ENCODE measurements at places on chromosomes 11 and 22. TPM values are rescaled to one million over a fixed set of nuclear protein-coding genes. Genes with fewer than 3 reads are reported as not detected.
A peak's percentile ranks its signal among the peaks of the same experiment; 100 is the strongest.

DNA sequence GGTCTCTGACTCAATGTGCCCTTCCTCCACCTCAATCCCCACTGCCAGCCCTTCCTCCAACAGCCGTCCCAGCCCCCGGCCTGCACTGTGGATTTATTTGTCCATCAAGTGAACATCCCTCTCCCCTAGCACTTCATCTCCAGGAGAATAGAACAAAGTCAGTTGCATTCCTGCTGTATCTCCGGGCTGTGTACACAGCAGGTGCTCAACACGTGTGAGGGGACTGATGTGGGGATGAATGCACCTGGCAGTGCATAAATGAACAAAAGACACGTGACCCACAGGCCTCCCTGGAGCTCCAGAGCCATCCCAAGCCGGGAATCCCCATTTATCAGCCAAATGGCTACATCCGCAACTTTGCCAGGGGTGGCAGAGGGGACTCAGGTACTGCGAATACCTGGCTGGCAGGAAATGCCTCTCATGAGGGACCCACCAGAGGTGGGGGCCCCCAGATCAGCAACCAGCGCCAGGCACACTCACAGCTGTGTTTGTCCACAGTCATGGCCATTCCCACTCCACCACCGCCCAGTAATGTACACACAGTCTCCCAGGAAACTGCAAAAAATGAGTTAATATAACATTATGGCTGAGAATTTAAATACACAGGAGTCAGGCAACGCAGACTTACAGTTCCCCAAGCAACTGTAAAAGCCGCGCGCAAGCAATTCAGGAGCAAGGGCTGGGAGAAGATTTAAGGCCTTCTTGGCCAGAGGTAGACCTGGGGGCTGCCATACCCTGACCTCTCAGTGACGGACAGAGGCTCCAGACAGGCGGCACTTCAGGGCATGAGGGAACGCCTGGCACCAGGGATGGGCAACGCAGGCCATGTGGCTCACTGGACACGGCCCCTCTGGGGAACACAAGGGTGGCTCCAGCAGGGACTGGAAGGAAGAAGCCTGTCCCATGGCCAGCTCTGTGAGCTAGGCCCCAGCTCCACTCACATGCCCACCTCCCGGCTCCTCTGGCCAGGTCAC, 50.3 kb upstream of the TCF20 start:
- DNase-seq = no peak

GRCh38 chr11:122440811-122441665, 214.5 kb upstream of the UBASH3B start:
- peak; percentile 60 for DNase-seq

GRCh38 chr11:79506734-79507344, 66.0 kb upstream of the TENM4 start:
- no peak for DNase-seq

GRCh38 chr22:30288419-30289140, 725 bp downstream of the CASTOR1 start:
- no peak for DNase-seq

GRCh38 chr11:67664696-67665540, 9.5 kb downstream of the ALDH3B2 start:
- DNase-seq = no peak

- DNase-seq = no peak
Observed at GRCh38 chr11:10993186-10993585, 135.3 kb upstream of the ZBED5 start.

- no peak for DNase-seq
Observed at GRCh38 chr11:10797531-10797930, 11.2 kb downstream of the EIF4G2 start.

CLDN5 gene
- polyA plus RNA-seq = 58.6 TPM

MS4A7 gene
- 15.1 TPM for polyA plus RNA-seq
